ENCODE measurements at places on chromosomes 7 and 10.

GRCh38 chr7:39407137-39407536 lies 159.1 kb upstream of the YAE1 start:
- no peak for DNase-seq

DNA sequence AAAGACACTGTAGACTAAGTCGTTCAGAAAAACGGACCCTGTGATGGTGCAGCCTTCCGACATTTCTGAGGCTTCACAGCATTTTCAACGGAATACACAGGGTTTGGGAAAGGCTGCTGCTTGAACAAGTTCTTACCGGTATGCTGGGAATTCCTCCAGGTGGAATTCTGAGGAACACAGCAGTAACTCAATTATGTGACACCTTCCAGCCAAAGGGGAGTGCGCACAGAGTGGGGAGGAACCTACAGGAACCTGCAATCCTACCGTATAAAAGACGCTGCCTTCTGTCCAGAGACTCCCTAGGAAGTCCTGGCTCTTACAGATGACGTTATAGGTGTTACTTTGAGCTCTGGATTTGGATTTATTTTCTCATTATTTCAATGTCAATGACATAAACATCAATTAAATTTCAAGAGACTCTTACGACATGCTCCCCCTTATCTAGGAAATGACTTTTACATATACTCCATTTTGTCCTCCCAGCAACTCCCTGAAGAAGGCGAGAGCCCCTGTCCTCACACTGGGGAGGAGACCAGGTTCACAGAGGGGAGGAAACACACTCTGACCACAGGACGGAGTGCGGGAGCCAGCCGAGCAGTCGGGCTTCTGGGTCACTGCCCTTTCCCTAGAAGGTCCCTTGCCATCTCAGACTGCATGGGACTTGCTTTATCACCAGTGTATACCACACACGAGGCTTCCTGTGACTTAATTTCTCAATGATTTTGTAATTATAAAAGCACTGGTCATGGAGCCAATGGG lies 27.9 kb downstream of the VIPR2 start:
- DNase-seq: no peak

- DNase-seq: no peak
Observed at GRCh38 chr7:135693558-135693957, 31.2 kb downstream of the STMP1 start.

- DNase-seq: no peak
Observed at GRCh38 chr10:44968091-44968490, 8.5 kb downstream of the RASSF4 start.

- DNase-seq: no peak
Observed at GRCh38 chr10:52376694-52377354, 62.7 kb downstream of the DKK1 start.

GRCh38 chr10:116545122-116545521 lies 609 bp upstream of the PNLIP start:
- DNase-seq: no peak

GRCh38 chr7:2199528-2199927 lies 33.2 kb downstream of the MAD1L1 start:
- DNase-seq: no peak

DNA sequence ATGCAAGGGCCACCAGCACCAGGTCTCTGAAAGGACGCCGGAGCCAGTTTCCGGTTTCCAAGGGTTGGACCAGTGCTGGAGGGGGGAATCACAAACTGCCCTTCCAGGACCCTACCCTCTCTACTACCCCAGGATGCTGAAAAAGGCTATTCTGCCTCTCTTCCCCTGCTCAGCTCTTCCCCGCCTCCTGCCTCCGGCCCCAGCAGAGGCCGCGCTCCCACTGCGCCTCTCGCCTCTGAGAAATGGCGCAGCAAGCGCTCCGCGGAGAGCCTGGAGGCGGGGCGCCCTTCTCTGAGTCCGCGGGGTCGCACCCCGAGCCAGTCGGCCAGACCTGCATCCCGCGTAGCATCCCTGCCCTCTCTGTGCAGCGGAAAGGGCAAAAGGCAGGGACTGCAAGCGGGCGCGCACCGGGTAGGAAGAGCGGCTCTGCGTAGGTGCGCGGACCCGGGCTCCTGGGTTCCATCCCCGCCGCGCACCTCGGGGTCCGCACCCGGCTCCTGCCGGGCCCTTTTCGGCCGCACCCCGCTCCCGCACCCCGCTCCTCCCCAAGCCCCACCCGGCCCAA lies 476 bp upstream of the RET start:
- no peak for DNase-seq

- DNase-seq: no peak
Observed at GRCh38 chr7:102426268-102427018, 6.9 kb upstream of the ORAI2 start.

Measured in GM18507 (cell line).